NCI-H748 treated with DMSO at 0.1 percent for 48 hours (cell line): ENCODE measurements at places on chromosomes 5 and 9.

- DNase-seq = no peak
These were observed 68.9 kb downstream of the BOD1 start for GRCh38 chr5:173547579-173547978.

DNA sequence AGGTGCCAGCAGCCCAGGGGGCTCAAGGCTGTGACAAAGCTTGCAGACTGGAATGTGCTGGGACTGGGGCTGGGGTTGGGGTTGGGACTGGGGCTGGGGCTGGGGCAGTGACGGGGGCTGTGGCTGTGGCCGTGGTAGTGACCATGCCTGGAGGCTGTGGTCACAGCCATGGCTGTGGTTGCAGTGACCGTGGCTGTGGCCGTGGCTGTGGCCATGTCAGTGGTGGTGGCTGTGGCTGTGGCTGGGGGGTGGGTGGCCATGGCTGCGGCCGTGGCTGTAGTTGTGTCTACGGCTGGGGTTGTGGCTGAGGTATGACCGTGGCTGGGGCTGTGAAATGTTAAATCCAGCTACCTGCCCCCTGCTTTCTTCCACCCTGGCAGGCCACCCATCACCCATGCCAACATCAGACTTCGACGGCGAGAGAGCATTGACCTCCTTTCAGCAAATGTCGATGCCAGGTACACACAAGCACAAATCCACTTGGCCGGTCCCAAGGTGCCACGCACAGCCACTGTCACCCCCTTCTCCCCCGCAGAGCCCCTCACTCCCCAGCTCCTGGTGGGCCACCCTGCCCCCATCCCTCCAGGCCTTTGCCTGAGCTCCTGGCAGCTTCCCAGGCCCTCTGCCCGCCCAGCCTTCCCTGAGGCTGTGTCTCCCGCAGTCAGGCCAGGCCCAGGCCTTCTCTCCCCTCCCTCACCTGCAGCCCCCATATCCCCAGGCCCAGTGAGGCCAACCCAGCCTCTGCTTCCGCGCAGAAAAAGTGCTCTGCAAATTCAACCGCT, 15.3 kb downstream of the LCN9 start:
- no peak for DNase-seq

DNA sequence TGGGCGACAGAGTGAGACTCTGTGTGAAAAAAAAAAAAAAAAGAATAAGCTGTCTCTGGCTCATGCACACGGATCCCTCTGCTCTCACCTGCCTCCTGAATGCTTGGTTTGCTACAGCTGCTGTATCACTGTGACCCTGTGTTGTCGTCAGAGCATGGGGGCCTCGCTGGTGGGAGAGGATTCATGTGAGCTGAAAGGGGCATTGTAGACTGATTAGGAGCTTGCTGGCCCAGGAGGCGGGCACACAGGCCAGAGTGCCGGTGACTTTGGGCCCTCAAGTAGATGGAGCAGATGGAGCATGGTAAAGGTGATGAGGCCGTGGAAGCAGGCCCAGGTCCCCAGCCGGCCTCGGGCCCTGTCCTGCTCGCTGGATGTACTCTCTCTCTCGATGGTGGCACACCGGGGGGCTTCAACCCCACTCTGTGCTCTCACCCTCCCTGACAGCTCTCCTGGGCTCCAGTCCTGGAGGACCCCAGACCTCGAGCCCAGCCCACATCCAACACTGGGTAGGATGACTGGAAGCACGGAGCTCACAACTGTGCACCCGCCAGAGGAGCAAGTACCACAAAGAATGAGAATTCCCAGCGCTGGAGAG, 7.1 kb downstream of the FLT4 start:
- no peak for DNase-seq

DNA sequence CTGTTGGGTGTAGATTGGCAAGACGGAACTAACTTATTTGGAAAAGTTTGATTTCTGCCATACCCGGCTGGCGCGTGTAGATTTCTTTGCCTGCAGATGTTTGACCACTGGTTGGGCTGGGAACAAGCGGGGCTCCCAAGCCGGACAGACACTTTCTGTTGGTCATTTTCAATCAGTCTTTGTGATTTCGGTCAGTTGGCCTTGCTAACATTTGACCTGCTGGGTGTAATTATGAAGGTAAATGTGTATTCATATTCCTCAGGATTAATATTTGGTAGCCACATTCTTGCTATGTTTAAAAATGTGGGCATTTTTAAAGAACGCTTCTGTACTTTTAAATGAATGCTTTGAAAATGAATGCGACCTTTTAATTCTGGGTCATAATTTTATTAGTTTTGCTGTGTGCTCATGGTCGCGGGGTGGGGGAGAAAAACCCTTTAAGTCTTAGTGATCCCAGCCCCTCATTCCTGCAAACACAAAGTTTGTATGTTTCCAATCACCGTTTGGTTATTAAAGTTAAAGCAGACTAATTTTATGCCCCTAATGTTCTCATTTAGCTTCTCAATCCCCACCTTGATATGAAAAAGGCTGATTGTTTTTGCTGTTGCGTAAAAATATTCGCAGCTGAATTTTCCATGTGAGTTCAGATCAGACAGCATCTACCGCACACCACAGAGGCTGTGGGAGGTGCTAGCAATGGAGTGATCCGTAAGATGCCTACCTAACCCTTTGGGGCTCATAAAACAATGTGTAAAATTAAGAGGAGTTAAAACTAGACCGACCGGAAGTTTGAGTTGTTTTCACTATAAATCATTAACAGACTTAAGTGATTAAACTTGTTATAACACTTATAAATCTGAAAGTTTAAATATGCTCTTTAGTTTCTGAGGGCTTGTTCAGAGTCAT, 1.5 kb downstream of the RASGRF2 start:
- DNase-seq = no peak

- DNase-seq = no peak
These were observed 5.7 kb upstream of the PCDH1 start for GRCh38 chr5:141883892-141884318.

GRCh38 chr9:86978922-86979474, 31.7 kb upstream of the GAS1 start:
- DNase-seq = no peak

GRCh38 chr9:88511906-88512305, 23.1 kb upstream of the NXNL2 start:
- no peak for DNase-seq

GRCh38 chr9:107779731-107780130, 290.2 kb upstream of the KLF4 start:
- no peak for DNase-seq

DNA sequence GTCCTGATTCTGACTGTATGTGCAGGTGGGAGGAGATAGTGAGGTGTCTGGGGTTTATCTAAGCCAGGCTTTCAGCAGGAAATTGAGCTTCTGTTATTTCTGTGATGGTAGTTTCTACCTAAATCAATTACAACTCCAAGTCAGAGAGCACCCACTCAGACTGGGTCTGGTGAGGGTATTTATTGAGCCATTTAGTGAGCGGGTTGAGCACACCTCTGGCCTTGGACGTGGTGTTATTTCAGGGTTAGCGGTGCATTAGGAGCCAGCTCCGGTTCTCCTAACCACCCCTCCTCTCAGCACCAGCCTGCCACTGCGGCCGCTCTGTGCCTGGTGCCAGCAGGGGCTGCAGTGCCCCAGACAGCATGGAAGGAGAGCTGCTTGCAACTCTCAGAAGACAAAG, 238.9 kb downstream of the CACNA1B start:
- no peak for DNase-seq

GRCh38 chr5:88876714-88877113, 6.3 kb downstream of the MEF2C start:
- DNase-seq = no peak

GRCh38 chr9:115171921-115172388, 54.0 kb upstream of the TNC start:
- no peak for DNase-seq

DNA sequence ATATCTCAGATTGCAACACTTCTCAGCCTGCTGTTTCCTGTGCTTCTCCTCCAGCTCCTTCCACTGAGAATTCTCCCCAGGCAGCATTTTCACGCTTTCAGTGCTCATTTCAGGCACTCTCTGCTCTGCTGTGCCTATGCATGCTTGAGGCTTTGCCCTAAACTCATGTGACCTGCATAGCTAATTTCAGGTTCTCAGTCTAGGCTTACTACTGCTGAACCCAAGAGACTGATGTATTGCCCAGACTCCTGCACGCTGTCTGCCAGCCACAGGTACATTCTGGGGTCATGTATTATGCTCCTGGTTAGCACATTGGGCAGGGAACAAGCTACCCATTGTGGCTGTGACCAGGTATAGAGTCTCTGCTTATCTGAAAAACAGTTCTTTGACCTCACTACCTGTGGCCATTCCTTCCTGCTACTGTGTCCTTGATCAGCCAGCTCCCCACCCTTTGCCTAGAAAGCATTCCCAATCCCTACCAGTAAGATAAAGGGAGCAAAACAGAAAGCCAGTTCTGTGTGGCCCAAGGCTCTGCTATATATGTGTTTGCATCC, 34.7 kb downstream of the PIP5K1B start:
- no peak for DNase-seq

DNA sequence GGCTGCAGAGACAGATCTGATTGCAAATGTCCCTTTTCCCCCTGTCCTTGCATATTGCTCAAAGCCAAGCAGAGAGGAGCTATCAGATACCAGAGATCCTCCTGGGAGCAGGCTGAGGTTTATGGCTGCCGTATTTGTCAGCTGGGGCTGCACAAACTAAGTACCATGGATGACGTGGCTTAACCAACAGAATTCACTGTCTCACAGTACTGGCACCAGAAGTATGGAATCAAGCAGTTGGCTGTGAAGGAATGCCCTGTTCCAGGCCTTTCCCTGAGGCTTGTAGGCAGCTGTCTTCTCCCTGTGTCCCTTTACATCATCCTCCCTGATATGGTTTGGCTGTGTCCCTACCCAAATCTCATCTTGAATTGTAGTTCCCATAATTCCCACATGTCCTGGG, 2.6 kb downstream of the CFAP90 start:
- no peak for DNase-seq

- DNase-seq = no peak
These were observed 556.8 kb upstream of the DMAC1 start for GRCh38 chr9:8356406-8356805.

GRCh38 chr9:117704024-117704575, at the start of gene TLR4:
Gene TLR4 (plus strand): TSS chr9:117704403. CDS start chr9:117704473, 70 bp downstream.
- no peak for DNase-seq
